Fibroblast of skin of back (primary cell): ENCODE measurements at places on chromosomes 5 and 9.

DNA sequence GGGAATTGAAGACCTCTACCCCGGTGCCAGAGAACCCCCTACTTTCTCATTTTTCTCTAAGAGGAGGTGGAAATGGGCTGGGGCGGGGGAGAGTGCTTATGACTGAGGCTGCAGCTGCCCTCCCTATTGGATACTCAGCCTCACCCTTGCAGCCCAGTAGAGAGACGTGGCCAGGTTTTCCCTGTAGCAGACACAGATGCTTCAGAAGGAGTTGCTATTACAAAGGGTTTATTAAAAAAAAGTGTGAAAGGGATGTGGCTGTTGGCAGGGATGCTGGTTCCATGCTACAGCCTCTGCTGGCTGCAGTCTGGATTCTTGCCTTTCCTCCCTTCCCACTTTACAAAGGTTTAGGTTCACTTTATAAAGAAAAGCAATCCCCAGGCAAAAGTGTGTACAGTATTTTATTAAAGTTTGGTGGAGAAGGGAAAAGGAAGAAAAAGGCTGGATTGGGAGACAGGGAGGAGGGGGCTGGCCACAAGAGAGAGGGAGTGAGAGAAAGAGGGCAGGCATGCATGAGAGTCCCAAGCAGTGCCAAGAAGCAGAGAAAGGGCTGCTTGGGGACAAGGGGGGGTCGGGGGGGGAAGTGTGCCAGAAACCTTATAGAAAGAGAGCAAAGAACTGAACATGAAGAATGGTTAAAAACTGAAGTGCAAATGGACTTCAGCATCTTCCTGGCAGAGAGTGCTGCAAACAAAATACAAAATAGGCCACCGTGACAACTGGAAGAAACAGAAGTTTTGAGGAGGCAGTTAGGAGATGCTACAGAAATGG, 29.5 kb upstream of the NFIB start:
- no peak for DNase-seq

GRCh38 chr5:54324651-54325271, 14.4 kb upstream of the ARL15 start:
- DNase-seq, result no peak

GRCh38 chr5:91403438-91403837, 20.3 kb upstream of the ARRDC3 start:
- DNase-seq, result peak; percentile 74

DNA sequence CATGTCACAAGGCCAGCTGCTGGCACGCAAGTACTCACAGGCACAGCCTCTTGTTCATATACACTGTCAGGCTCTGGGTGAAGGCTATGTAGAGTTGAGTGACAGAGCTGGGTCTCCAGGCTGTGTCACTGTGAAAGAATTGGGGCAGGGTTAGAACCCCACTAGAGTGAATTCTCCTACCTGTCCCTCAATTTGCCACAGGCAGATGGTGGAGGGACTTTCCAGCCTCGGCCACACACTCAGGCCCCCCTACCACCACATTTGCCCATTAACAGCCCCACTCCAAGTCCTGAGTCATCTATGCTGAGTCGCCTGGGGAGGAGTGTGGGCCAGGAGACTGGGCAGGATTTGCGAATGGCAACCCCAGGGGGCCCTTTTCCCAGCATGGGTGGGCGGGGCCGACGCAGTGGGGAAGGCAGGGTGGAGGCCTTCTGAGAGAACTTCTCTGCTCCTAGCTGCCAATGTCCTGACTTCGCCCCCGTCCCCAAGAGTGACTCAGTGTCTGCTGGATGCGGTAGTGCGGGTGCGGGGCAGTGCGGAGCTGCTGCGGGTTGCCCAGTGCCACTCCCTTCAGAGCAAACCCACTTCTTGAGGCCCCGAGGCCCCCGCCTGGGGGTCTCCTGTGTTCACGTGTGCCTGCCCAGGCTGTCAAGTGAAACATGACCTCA, 50.3 kb upstream of the PSD2 start:
- peak; percentile 98 for DNase-seq

DNA sequence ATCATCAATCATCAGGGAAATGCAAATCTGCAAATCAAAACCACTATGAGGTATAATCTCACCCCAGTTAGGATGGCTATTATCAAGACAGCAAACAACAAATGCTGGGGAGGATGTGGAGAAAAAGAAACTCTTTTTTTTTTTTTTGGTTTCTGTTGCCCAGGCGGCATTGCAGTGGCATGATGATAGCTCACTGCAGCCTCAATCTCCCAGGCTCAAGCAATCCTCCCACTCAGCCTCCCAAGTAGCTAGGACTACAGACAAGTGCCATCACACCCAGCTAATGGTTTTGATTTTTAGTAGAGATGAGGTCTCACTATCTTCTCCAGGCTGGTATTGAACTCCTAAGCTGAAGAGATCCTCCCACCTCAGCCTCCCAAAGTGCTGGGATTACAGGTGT, 5.4 kb upstream of the CNTRL start:
- no peak for DNase-seq

GRCh38 chr5:160390787-160391696, 8.8 kb downstream of the FAM200C start:
- DNase-seq, result peak; percentile 31

GRCh38 chr5:124816381-124816780, 69.9 kb upstream of the ZNF608 start:
- no peak for DNase-seq
